ENCODE measurements at places on chromosomes 7 and 10. TPM values are rescaled to one million over a fixed set of nuclear protein-coding genes. Genes with fewer than 3 reads are reported as not detected.

Gene FAM13C
- total RNA-seq = 1.3 TPM

Gene RAMP3
- not detected for total RNA-seq

Gene INHBA
- not detected for total RNA-seq

Gene SORCS3
- not detected for total RNA-seq

Gene KRIT1
- total RNA-seq = 33.2 TPM

Gene ARL5B
- 8.9 TPM for total RNA-seq

Gene ZNF273
- 9.1 TPM for total RNA-seq

Gene GCK
- total RNA-seq = 1.2 TPM

Gene MKX
- 0.11 TPM for total RNA-seq

Gene EN2
- not detected for total RNA-seq

Gene C10orf67
- 0.30 TPM for total RNA-seq

Gene NUTM2E
- total RNA-seq = not detected

Gene TUBB8
- not detected for total RNA-seq

Gene SBDS
- total RNA-seq = 35.7 TPM

Gene ICA1
- 1.4 TPM for total RNA-seq

Gene UNCX
- total RNA-seq = not detected

Gene EIF5AL1
- total RNA-seq = 0.26 TPM

Gene SLC13A1
- not detected for total RNA-seq

Data from activated T-helper 17 cell treated with anti-CD3 and anti-CD28 coated beads, Interleukin-2, amount 50 U/mL, for 72 hours (primary cell).